ENCODE measurements at places on chromosomes 2 and 18. TPM values are rescaled to one million over a fixed set of nuclear protein-coding genes. Genes with fewer than 3 reads are reported as not detected.

KRTCAP3 gene
- 10.7 TPM for polyA plus RNA-seq

ALPI gene
- 0.10 TPM for polyA plus RNA-seq

DNA sequence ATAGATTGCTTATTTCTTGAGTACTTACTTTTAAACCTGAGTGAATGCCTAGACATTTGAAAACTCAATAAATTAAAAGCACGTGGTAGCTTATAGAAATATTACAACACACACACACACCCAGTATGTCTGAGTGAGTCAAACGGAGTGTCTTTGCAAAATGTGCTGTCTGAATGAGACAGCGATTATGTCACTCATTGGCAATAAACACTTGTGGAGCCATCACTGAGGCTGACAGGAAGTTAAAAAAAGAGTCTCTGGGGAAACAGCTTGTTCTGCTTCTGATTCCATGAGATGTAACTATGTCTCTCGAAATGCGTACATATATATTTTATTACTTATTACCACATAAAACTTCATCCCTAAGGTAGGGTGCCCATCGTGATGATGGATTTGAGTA is 22.3 kb upstream of the VPS4B start:
- DNase-seq = no peak

DNA sequence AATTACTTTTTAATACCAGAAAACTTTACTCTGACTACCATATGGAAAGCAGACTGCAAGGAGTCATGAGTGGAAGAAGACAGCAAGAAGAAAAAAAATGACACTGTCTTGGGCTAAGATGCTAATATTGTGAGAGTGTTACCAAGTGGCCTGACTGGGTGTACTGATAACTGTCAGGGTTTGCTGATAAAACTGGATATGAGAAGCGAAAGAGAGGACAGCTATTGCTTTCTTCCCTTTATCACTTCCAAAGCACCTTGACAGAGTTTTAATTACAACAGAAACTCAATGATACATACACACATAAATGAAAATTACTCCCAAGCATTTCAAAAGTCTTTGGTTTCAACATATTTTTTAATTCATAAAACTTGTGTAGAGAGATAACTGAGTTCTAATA is 368.5 kb downstream of the ZEB2 start:
- no peak for DNase-seq

GRCh38 chr2:1642993-1643619 is 101.2 kb downstream of the PXDN start:
- DNase-seq = no peak
